Adrenal gland (tissue), 19 donors: ENCODE measurements at places on chromosomes 11 and 22. TPM values are rescaled to one million over a fixed set of nuclear protein-coding genes. Genes with fewer than 3 reads are reported as not detected.

The ACCSL gene
- not detected for polyA plus RNA-seq

The OR2AG2 gene
- polyA plus RNA-seq, result not detected

GRCh38 chr11:73783483-73784020 is 4.1 kb upstream of the MRPL48 start:
- DNase-seq, result no peak

GRCh38 chr11:93775289-93775688 is 8.8 kb upstream of the MED17 start:
- DNase-seq, result no peak

- no peak for DNase-seq
Observed at GRCh38 chr11:36101466-36101865, 157.6 kb downstream of the LDLRAD3 start.

- DNase-seq, result no peak
Observed at GRCh38 chr11:85379066-85379465, 248.1 kb downstream of the DLG2 start.
